Transverse colon (tissue), 4 donors: ENCODE measurements at places on chromosomes 3 and 15. TPM values are rescaled to one million over a fixed set of nuclear protein-coding genes. Genes with fewer than 3 reads are reported as not detected.

DNA sequence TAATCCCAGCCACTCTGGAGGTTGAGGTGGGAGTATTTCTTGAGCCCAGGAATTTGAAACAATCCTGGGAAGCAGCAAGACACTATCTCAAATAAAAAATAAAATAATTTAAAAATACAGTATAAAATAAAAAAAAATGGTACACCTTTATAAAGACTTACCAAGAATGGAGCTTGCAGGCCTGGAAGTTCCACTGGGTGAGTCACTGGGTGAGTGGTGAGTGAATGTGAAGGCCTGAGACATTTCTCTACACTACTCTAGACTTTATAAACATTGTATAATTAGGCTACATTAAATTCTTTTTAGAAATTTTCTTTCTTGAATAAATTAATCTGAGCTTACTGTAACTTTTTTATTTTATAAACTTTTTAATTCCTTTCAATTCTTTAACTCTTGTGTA is 609.1 kb upstream of the BCHE start:
- no peaks in the 10 kb centered on the region for H3K27me3 ChIP-seq
- H3K4me3 ChIP-seq = no peak overlapping the region
- no peak overlapping the region for H3K27ac ChIP-seq
- no peak for DNase-seq
- H3K4me1 ChIP-seq = no peaks in the 10 kb centered on the region
- H3K36me3 ChIP-seq = no peaks in the 10 kb centered on the region

DNA sequence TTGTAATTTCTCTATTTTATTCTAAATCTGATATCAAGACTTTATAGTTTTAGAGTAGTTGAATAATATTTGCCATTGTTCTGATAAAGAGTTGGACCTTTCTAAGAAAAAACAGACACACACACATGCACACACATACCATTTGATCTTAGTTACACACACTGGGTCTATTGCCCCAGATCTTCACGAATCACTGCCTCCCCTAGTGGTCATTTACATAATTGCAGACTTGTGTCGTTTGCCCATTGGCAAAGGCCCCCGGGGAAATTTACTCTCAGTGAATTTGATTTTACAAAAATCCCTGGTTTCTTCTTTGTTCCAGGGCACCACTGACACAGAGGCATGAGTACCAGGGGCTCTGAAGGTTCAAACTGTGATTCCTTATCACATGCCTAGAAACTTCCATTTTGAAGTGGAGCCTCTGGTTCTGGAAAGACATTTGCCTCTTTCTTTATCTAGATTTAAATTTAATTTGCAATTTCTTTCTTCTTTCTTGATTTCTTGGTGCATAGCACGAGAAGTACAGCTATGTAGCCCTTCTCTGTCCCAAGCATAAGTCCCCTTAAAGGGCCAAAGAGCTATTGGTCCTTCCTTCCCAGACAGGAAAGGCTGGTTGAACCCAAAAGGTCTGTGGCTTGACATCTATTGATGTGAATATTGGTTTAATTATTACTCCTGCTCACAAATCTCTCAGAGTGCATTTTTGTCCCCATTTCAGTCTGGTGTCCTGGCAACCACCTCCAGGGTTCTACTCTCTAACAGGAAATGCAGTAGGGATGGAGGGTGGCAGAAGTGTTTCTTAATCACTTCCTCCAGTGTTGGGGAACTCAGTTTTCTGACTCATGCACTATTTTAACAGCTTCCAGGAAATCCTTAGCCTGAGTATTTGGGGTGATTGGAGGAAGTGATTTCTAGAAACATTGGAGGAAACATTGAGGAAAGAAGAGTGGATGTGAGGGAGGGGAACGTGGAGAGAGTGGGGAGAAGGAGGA is 32.4 kb upstream of the SLC6A11 start:
- peaks cover 25% of the 10 kb centered on the region for H3K27me3 ChIP-seq
- H3K4me1 ChIP-seq = no peaks in the 10 kb centered on the region
- H3K27ac ChIP-seq = no peak overlapping the region
- no peak overlapping the region for H3K4me3 ChIP-seq
- no peak for DNase-seq

- H3K4me3 ChIP-seq = no peak overlapping the region
- H3K27me3 ChIP-seq = no peaks in the 10 kb centered on the region
- H3K36me3 ChIP-seq = no peaks in the 10 kb centered on the region
- DNase-seq = no peak
- no peak overlapping the region for H3K27ac ChIP-seq
Observed at GRCh38 chr15:87267798-87268197, 988.7 kb downstream of the NTRK3 start.

GRCh38 chr3:119433613-119434325 is 29.6 kb downstream of the TMEM39A start:
- peaks cover 92% of the 10 kb centered on the region for H3K36me3 ChIP-seq
- DNase-seq = no peak
- no peaks in the 10 kb centered on the region for H3K27me3 ChIP-seq

DNA sequence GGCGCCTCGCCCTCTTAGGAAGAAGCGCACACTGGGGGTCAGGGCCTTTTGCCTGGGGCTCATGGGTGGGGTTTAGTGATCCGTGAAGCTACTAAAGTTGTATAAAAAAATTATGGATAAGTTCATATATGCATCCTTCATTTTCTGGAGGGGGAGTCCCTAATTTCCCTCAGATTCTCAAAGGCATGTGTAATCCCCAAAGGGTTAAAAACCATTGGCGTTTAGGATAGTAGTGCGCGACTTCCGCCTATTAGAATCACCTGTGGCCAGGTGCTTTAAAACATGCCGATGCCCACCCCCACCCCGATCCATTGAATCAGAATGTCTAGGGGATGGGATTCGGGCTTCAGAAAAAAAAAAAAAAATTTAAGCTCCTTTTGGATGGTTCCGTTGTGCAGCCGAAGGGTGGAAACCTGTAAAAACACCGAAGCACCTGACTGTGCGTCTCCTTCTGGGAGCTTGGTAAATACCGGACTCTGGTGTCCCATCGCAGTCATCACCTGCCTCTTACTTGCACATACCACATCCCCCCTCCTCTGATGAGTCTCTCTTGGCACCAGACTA is 570 bp downstream of the APH1B start:
- H3K36me3 ChIP-seq = no peaks in the 10 kb centered on the region
- H3K4me1 ChIP-seq = peaks cover 7% of the 10 kb centered on the region
- DNase-seq = no peak
- H3K27ac ChIP-seq = peak overlapping the region; percentile 87
- peak overlapping the region; percentile 84 for H3K4me3 ChIP-seq
- no peaks in the 10 kb centered on the region for H3K27me3 ChIP-seq

DNA sequence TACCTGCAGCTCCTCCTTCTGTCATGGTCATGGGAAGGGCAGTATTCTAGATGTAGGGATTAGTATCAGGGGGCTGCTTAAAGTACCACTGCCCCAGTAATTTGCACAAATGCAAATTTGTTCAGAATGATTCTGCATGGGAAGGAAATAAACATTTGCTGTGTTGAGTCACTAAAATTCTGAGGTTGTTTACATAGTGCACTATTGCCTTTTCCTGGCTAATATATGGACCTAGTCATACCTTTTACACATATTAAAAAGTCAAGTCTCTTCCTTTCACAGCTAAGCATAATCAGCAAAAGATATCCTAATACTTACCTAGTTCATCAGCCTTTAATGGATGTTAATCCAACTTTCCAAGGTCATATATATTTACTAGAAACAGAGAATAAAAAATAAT is 746.4 kb upstream of the NR2F2 start:
- no peaks in the 10 kb centered on the region for H3K27me3 ChIP-seq
- H3K27ac ChIP-seq = no peak overlapping the region
- H3K4me1 ChIP-seq = no peaks in the 10 kb centered on the region
- H3K36me3 ChIP-seq = no peaks in the 10 kb centered on the region
- no peak overlapping the region for H3K4me3 ChIP-seq

DNA sequence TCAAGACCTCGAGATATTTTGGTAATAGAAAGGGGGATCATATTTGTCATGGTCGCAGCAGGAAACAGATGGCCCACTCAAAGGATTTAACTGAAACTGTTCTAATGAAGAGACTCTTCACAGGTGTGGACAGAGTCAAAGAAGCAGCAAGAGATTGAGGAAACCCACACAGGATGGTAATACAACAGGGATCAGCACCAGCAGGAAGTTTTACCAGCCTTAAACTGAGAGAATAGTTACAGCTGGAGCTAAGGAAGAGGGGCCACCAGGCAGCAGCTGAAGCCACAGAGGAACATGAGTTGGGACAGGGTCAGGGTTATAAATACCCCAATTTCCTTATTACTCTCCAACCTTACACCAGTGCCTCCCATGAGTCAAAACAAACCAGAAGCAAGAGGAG is 131.8 kb upstream of the UBE2E2 start:
- H3K4me3 ChIP-seq = no peak overlapping the region
- H3K27me3 ChIP-seq = no peaks in the 10 kb centered on the region
- H3K36me3 ChIP-seq = no peaks in the 10 kb centered on the region
- no peaks in the 10 kb centered on the region for H3K4me1 ChIP-seq

DNA sequence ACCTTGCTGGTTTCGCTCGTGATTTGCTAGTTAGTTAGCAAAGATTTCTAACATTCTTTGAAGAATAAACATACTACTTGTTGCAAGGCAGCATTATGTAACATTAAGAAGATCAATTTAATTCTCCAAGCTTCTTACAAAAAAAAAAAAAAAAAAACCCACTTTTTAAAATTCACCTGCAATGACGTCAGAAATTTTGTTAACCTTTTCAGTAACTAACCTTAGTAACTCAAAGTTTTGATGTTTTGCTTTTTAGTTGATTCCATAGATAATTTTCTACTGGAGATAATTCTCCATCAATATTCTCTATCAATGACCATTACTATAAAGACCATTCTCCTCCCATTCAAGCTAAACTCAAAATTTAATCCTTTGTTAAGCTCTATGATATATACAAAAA is 491.8 kb upstream of the TBL1XR1 start:
- H3K36me3 ChIP-seq = no peaks in the 10 kb centered on the region
- DNase-seq = no peak
- H3K4me3 ChIP-seq = no peak overlapping the region
- H3K27ac ChIP-seq = no peak overlapping the region
- H3K4me1 ChIP-seq = no peaks in the 10 kb centered on the region

DNA sequence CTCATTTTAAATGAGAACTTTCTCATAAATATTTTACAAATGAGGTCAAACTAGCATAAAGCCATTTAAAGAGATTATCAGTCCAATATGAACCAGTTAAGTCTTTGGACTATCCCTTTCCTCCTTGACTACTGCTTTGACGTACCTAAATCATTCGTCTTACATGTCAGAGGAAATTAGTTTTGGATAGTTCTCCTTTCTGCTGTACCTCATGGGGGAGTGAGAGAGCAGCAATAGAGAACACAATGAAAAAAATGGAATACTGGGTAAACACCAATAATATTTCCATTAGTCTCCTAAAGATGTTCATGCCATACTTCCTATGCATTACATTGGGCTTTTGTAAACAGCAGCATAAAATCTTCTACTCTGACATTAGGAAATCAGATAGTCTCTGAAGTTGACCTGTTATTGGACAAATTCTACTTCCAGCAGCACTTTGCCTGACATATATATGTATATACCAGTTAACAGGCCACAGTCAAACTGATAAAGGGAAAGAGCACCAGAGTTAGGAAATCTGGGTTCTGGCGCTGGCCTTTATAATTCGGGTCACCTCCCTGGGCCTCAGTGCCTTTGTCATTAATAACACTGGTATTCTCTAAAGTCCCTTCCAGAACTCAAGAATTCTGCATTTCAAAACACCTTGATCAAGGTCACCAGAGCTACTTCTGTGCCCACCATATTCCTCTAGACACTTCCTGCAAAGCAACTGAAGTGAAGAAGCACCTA is 26.8 kb downstream of the TIMMDC1 start:
- H3K27ac ChIP-seq = no peak overlapping the region
- no peaks in the 10 kb centered on the region for H3K4me1 ChIP-seq
- no peak for DNase-seq
- no peaks in the 10 kb centered on the region for H3K27me3 ChIP-seq
- H3K4me3 ChIP-seq = no peak overlapping the region
- no peaks in the 10 kb centered on the region for H3K36me3 ChIP-seq

GRCh38 chr3:184261854-184262763 is 756 bp upstream of the CAMK2N2 start:
- H3K27ac ChIP-seq = no peak overlapping the region
- peak overlapping the region; percentile 37 for H3K4me3 ChIP-seq
- peaks cover 30% of the 10 kb centered on the region for H3K4me1 ChIP-seq
- no peaks in the 10 kb centered on the region for H3K36me3 ChIP-seq
- no peak for DNase-seq

- no peak for DNase-seq
- H3K27ac ChIP-seq = no peak overlapping the region
- H3K4me3 ChIP-seq = no peak overlapping the region
- no peaks in the 10 kb centered on the region for H3K27me3 ChIP-seq
- H3K36me3 ChIP-seq = no peaks in the 10 kb centered on the region
Observed at GRCh38 chr3:194811118-194811517, 125.4 kb downstream of the FAM43A start.

DNA sequence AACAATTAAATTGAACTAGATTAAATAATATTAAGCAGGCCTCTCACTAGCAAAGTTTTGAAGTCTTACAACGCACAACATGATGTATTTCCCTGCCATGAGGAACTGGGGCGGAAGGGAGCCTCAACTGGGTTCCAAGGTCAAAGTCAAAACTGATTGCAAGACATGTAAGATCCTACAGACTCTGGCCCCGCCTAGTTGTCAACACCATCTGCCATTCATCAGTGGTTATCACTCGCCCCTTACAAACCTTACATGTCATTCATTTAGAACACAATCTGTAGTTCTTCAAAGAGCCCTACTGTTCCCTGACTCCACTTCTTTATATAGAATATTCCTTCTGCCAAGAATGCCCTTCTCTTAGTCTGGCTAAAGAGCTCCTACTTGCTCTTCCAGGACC is 10.0 kb downstream of the ATP13A3 start:
- H3K36me3 ChIP-seq = no peaks in the 10 kb centered on the region
- no peaks in the 10 kb centered on the region for H3K4me1 ChIP-seq
- H3K27me3 ChIP-seq = no peaks in the 10 kb centered on the region
- no peak overlapping the region for H3K27ac ChIP-seq
- H3K4me3 ChIP-seq = no peak overlapping the region

DNA sequence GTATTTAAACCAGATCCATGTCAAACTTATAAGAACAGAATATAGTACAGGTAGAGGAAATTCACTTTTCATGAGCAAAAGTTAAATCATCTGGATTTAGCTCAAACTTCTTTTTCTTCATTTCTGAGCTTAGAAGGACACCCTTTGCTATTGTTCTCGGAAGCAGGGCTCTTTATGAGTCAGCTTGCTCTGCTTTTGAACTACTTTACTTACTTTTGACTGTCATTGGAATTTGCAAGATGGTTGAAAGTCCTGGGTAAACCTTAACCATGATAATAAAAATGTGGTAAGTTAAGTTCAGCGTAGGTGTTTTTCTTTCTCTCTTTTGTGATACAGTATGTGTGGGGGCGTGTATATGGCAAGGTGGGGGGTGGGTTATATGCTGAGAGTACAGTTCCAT is 312.7 kb upstream of the DPH6 start:
- no peak overlapping the region for H3K27ac ChIP-seq
- no peaks in the 10 kb centered on the region for H3K27me3 ChIP-seq
- H3K4me1 ChIP-seq = no peaks in the 10 kb centered on the region
- no peak overlapping the region for H3K4me3 ChIP-seq
- no peak for DNase-seq

Gene NR2E3
- not detected for total RNA-seq

Gene MOBP
- total RNA-seq = 0.27 TPM

Gene GCNT3
- 289 TPM for total RNA-seq

Gene SIN3A
- total RNA-seq = 77.8 TPM

Gene GOLGA6L6
- total RNA-seq = not detected

Gene FBXO40
- total RNA-seq = not detected

Gene NPAP1
- not detected for total RNA-seq
